Activated naive CD4-positive, alpha-beta T cell treated with Interleukin-2 at 50 U/mL for 16 hours (primary cell): ENCODE measurements at places on chromosomes 7 and 10.

DNA sequence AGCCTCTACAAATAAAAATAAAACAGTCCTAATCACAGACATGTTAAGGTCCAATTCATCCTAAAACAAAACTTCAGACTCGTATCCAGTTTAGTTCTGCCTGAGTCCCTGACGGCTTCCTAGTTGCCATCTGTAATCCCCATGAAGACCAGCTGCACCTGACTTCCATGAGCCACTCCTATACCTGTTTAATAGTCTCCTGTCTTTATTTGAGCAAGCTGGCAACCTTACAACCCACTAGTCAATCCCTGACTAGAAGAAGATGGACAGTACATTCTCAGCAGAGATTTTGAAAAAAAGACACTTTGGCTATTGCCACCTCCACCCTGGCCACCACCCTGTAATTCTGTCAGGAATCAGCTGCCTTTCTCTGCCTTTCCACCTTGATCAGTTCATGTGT is 197.7 kb downstream of the HIBADH start:
- DNase-seq, result no peak

- DNase-seq, result no peak
Observed at GRCh38 chr7:22896917-22897316, 74.3 kb upstream of the TOMM7 start.

DNA sequence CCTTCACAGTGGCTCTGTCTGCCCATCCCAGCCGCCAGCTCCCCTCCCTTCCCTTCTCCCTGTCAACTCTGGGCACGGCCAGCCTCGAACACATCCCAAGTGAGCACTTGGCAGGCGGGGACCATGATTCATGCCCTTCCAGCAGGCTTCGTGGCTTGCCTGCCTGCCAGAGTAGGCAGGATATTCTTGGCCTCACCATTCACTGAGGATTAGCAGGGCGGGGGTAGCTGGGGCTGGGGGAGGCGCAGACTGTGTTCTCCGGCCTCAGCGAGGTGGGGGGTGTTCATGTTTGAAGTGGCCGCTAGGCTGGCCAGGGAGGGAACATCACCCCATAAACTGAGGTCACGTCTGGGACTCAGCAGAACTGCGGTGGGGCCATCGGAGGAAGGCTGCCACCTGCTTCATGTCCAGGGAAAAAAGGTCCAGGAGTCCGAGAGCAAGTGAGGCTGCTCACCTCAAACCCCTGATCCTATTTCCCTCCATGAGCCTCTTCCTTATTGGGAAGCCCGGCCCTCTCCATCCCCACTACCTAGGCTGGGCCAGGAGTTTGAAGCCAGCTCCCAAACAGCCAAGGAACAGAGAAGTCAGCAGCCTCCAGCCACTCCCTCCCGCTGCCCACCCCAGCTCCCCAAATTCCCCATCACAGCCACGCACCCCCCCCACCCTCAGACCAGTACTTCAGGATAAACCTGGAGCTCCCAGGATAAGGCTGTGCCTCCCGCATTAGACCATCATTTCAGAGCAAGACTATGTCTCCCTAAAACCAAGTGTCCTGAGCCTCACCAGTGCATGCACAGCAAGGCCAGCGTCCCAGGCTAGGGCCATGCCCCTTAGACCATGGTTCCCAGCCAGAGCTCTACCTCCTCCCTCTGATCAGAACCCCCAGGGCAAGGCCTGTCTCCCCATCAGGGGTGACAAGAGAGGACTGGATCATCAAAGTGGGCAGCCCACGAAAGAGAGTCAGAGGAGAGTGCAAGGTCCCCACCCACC is 42.8 kb upstream of the RABGEF1 start:
- no peak for DNase-seq

GRCh38 chr10:131184503-131184902 is 127.0 kb downstream of the TCERG1L start:
- DNase-seq, result no peak

DNA sequence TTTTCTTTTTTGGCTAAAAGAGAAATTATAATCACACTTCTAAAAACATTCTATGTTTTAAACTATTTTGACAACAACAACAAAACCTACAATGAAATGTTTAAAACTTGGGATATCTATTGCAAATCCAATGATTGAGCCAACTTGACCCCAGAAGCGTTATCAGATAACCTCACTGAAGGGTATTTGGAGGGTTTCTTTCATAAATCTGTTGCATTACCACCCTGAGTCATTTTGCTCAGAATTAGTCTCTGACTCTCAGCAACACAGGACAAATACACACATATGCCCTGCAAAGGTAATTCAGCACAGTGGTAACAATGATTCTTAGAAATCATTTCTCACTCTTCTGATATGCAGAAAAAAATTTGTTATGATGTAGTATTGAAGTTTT is 2.3 kb upstream of the COL1A2 start:
- no peak for DNase-seq

DNA sequence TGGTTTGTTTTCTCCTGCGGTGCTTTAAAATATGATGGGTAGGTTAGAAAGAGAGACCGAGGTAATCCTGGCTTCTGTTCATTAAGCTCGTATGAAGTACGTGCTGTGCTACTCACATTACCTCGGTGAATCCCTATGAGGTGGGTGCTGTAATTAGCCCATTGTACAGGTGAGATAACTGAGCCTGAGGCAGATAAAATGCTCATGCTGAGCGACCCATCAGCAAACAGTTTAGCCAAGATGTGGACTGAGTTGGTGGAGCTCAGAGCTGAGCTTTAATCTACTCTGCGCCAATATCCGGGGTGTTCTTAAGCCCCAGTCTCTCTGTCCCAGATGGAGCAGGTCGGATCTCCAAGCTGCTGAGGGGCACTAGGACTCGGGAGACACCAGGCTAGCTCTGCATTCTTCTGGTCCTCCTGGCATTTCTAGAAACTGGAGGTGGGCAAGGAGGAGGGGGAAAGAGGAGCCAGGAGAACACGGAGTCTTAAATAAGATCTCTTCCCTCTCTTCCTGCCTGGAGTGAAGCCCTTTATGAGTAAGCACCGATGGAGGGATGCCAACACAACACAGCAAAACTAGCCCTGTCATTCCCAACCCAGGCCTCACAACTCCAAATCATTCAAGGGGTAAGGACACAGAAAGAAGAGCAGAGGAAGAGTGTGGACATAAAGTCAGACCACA is 458.5 kb downstream of the KCNMA1 start:
- no peak for DNase-seq

DNA sequence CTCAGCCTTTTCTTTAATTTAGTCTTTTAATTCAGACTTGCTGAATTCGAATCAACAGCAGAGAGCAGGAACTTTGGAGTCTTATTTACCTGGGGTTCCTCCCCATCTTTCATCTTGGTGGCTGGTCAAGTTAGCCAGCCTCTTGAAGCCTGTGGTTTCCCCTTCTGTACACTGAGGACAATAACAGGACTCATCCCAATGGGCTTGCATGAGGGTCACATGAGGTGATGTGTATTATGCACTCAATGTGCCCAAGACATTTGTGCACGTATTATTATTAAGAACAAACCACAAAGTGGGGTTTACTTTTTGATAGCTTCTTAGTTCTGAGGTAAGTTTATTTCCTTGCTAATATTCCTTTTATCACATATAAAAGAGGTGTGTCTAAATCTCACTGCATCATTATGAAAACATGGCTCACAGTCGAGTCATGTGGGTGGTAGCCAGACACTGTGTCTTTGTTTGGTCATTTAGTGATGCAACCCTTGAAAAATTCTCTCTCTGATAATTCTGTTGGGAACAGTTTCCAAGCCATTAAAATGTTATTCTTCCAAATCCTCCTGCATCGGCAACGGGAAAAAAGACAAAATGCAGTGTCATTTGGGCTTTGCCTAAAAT is 86.5 kb upstream of the GRB10 start:
- DNase-seq, result no peak
